ENCODE measurements at places on chromosomes 2 and 18. TPM values are rescaled to one million over a fixed set of nuclear protein-coding genes. Genes with fewer than 3 reads are reported as not detected.

The FABP1 gene
- polyA plus RNA-seq, result 21.2 TPM

The LRRC30 gene
- 0.40 TPM for polyA plus RNA-seq

The RAD51AP2 gene
- 0.38 TPM for polyA plus RNA-seq

The VWC2L gene
- 0.18 TPM for polyA plus RNA-seq

The ATP9B gene
- 43.3 TPM for polyA plus RNA-seq

The REG3A gene
- not detected for polyA plus RNA-seq

The IL1RL1 gene
- polyA plus RNA-seq, result 0.48 TPM

The PELI1 gene
- polyA plus RNA-seq, result 41.9 TPM

The NT5C1B gene
- 1.5 TPM for polyA plus RNA-seq

The GPBAR1 gene
- polyA plus RNA-seq, result 1.2 TPM

The NYAP2 gene
- polyA plus RNA-seq, result 0.17 TPM

The ALPG gene
- not detected for polyA plus RNA-seq

The SEC11C gene
- polyA plus RNA-seq, result 71.2 TPM

The FAM161A gene
- polyA plus RNA-seq, result 32.7 TPM

The SMYD1 gene
- polyA plus RNA-seq, result not detected

The POTEC gene
- 0.03 TPM for polyA plus RNA-seq

The ADRA2B gene
- polyA plus RNA-seq, result 4.4 TPM

The ACADL gene
- 31.5 TPM for polyA plus RNA-seq

The FAP gene
- 12.8 TPM for polyA plus RNA-seq

The MAPK4 gene
- 8.9 TPM for polyA plus RNA-seq

The AQP12A gene
- not detected for polyA plus RNA-seq

The CFAP65 gene
- 0.28 TPM for polyA plus RNA-seq

The SERPINB8 gene
- 3.4 TPM for polyA plus RNA-seq

The OSR1 gene
- polyA plus RNA-seq, result 6.0 TPM

The ZAP70 gene
- 2.2 TPM for polyA plus RNA-seq

The POTEI gene
- 0.08 TPM for polyA plus RNA-seq

The IHH gene
- polyA plus RNA-seq, result 1.7 TPM

The SPAG16 gene
- 71.7 TPM for polyA plus RNA-seq

The RASGRP3 gene
- polyA plus RNA-seq, result 19.6 TPM

The POMC gene
- 8.4 TPM for polyA plus RNA-seq

The POTEJ gene
- not detected for polyA plus RNA-seq

The TOGARAM2 gene
- polyA plus RNA-seq, result 2.4 TPM

The ZNF804A gene
- polyA plus RNA-seq, result 2.1 TPM

The LRRTM1 gene
- polyA plus RNA-seq, result 19.8 TPM

The SFTPB gene
- 0.18 TPM for polyA plus RNA-seq

The FAM117B gene
- polyA plus RNA-seq, result 33.6 TPM

The CDH2 gene
- polyA plus RNA-seq, result 109 TPM

The DCTN1 gene
- 142 TPM for polyA plus RNA-seq

The TUBB8B gene
- polyA plus RNA-seq, result 0.96 TPM

The OSBPL1A gene
- 58.0 TPM for polyA plus RNA-seq

The C2orf15 gene
- 12.8 TPM for polyA plus RNA-seq
